ENCODE measurements at places on chromosomes 1 and 21.

GRCh38 chr21:43325968-43326715, 100.8 kb downstream of the SIK1 start:
- DNase-seq = no peak

DNA sequence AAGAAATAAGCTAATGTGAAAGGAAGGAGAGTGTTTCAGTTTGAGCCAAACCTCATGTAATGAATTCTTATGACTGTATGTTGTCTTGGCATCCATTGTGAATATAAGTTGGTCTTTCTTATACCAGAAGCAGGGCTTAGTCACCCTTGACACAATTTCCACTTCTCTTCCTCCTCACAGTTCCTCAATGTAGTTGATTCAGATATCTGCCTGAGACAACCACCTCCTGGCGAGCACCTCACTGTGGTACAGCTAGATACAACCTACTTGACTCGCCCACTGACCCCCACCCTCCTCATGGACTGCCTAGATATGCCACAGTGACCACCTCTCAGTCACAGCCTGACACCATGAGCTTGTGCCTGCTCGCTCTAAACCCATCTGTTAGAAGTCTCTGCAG, 45.6 kb downstream of the KYAT3 start:
- DNase-seq = no peak

DNA sequence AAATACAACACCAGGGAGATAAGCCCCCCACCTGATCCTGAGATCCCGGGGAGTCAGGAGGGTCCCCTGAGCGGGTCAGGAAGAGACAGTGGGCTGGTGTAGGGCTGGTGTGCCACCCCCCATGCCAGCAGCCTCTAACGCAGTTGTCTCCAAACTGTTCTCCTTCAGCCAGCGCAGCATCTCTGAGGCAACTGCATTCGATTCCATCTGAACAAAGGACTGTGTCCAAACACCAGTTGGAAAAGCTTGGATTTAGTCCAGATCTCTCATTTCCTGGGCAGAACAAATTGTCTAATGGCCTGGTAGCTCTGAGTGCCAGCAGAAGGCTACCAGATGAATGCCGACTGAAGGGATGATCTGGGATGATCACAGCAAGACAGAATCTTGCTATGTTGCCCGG, 44.1 kb upstream of the EIF4G3 start:
- DNase-seq = no peak

DNA sequence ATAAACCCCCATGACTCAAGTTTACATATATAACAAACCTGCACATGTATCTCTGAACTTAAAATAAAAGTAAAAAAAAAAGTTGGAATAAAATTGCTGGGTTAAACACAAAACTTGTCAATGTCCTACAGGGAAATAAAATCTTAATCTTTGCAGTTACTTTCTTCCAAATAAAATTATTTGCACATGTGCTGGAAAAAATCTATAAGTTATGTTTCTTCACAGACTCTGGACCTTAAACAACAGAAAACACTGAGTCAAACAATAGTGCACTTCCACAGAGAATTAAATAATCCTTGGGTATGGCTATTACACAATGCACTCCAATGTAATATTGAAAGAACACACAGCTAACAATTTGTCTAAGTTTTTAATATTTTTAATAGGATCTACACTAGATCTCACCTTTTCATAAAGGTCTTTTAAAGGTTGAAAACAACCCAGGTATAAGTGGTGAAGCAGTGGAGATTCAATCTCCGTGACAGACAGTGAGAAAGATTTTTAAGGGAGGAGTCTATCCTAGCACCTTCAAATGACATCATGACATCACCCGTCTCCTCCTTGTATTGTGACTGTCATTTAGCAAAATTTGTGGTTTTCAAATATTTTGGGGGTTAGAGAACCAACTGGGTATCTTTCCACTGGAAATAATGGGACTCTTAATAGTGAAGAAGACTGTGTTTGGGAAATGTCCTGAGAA, 25.2 kb upstream of the FGGY start:
- DNase-seq = no peak

DNA sequence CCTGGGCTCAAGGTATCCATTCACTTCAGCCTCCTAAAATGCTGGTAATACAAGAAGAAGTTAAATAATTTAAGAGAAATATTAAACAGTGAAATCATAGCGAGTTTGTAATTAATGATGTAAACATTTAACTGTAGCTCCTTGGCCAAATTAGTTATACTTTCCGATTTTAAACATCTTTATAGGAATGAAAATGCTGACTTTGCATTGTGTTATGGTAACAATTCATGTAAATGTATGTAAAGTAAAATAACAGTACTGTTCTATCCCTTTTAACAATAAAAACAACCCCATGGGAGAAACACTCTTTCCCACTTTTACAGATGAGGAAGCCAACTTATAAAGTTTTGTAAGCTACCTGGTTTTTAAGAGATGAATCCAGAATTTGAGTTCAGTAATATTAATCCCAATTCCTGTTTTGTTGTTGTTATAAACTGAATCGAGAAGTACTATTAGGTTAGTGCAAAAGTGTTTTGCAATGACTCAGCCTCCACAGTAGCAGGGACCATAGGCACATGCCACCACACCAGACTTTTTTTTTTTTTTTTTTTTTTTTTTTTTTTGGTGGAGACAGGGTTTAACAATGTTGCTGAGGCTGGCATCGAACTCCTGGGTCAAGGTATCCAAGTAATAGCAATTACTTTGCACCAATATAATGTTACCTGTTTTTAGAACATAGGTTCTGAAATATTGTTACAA, 1360.4 kb downstream of the BRINP3 start:
- DNase-seq = no peak

GRCh38 chr1:241557031-241557430, 24.9 kb downstream of the KMO start:
- DNase-seq = no peak

- no peak for DNase-seq
Observed at GRCh38 chr1:187617776-187618175, 789.0 kb downstream of the PLA2G4A start.

DNA sequence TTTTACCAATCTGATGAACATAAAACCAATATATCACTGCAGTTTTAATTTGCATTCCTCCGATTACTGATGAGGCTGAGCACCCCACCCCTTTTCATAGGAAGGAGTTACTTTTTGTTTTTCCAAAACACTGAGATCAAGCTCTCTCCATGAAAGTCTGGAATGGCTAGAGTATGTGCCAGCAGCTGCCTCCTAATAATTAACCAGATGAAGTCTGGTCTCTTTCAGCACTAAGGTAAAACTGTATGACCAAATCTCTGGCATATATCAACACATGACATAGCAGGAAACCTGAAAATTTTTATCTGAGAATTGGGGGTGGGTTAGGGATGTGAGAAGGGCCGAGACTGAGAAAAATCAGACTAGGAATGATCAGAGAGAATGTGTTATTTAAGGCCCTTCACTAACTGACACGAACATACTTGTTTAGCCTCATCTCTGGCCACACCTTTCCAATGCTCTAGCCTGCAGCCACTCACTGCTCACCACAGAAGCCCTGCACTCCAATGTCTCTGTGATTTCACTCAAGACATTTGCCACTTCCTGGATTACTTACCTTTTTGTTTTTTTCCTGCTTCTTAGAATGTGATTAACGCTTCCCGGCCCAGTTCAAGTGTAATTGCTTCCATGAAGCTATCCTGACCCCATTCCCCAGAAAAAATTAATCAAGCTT, 34.7 kb downstream of the WASF2 start:
- no peak for DNase-seq

GRCh38 chr21:41766883-41767605, at the start of gene RIPK4:
RIPK4 (minus strand) TSS chr21:41767052; CDS start chr21:41767041, 11 bp downstream.
- DNase-seq = peak; percentile 70

- no peak for DNase-seq
Observed at GRCh38 chr1:234372011-234372757, 1.1 kb upstream of the COA6 start.

- no peak for DNase-seq
Observed at GRCh38 chr1:239858529-239858928, 233.2 kb upstream of the FMN2 start.

DNA sequence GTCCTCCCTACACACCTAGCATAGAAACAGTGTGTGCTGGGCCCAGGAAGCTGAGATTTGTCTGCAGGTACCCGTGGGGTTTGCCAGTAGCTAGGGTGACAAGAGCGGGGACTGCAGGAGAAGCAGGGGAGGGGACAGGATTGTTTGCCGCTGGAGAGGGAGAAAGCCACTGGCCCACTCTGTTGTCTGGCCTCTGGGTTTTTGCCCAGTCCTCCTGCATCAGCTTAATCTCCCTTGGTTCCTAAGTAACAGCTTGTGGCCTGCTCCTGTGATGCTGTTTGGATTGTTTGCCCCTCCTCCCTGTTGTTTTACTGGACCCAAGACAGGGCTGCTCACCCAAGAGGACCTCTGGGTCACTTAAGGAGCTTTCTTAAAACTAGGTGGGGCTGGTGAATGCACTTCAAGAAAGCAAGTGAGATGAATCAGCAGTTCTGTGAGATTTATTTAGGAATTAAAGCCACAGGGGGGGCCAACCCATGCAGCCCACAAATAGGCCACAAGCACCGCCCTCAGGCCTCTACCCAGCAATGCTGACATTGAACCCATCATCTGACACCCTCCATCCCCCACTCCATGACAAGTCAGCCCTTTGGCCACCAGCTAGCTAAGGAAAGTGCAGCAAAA, 142.8 kb downstream of the ZZZ3 start:
- no peak for DNase-seq

GRCh38 chr1:116377541-116378529, 4.8 kb downstream of the ATP1A1 start:
- no peak for DNase-seq

- no peak for DNase-seq
Observed at GRCh38 chr1:11999236-11999635, 19.0 kb downstream of the MFN2 start.

DNA sequence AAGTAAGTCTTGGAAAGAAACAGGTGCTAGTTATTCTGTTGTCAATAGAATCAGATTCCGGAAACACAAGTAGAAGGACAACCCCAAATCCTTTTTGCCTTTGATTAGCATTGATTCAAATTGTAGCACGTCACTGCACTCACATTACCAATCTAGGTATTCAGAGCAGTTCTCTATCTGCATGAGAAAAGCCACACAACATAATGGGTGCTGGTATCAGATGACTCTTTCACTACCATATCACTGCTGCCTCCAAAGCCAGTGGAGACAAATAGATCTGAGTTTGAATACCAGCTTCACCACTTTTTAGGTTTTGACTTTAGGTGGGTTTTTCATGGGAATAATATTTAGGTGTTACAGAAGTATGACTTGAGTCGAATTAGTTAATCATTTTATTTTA, 38.9 kb downstream of the RTCA start:
- no peak for DNase-seq

GRCh38 chr1:229991724-229992333, 75.2 kb upstream of the GALNT2 start:
- no peak for DNase-seq

DNA sequence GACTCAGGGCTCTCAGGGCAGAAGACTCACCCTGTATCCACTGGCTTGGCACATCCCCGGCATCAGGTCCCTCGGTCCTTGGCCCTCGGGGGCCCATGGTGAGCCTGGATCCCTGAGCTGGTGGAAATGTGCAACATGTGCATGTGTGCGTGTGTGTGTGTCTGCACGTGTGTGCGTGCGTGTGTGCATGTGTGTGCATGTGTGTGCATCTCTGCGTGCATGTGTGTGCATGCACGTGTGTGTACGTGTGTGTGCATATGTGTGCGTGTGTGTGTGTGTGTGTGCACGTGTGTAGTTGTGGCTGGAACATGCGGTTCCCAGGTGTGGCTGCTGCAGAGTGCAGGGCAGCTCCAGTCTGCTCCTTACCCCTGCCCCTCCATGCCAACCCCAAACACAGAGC, 51.3 kb downstream of the UMODL1 start:
- no peak for DNase-seq

- DNase-seq = no peak
Observed at GRCh38 chr1:220184506-220184905, 87.7 kb downstream of the RAB3GAP2 start.

DNA sequence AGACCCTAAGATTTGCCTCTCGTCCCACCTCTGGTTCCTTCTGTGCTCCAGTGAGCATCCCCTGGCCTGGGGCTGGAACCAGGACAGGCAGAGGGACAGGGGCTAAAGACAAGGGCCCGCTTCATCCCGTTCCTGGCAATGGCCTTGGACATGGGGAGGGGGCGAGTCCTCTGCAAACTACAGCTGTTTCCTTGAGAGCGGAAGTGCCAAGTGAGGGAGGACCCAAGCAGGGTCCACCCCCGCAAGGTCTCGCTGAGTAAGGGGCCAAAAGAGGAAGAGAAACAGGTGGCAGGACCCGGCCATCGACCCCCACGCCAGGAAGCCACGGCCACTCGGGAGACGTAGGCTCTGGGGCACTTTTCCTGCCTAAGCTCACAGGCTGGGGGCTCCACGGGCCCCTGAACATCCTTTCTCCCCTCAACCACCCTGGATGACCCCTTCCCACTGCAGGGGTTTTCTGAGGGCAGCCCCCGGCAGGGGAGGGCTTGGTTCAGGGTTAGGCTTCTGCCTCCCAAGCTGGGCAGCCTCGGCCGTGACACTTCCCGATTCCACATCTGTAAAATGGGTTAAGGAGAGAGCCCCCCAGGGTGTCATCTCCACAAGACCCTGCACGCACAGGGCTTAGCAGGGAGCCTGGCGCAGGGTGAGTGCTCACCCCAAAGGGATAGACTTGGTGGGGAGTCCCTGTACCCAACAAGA, 17.9 kb upstream of the PLEKHG5 start:
- no peak for DNase-seq

DNA sequence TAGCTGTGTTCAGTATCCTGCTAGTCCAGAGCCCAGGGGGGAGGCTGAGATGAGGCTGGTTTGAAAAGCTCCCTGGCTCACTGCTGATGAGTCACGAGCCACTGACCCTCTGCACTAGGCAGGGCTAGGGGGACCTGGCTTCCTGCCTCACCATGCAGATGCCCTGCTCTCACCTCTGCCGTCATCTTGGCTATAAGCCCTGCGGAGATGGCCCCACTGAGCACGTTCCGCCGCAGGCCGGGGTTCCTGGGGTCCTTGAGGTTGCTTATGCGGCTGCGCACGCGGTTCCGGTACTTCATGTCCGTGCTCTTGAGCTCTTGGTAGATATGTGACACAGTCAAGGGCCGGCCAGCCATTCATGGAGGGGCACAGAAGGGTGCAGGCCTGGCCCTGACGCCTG, 24.1 kb upstream of the ZNF436 start:
- DNase-seq = no peak

- no peak for DNase-seq
Observed at GRCh38 chr1:2594641-2595131, 8.1 kb downstream of the PRXL2B start.

- DNase-seq = no peak
Observed at GRCh38 chr1:181160998-181161870, 72.7 kb downstream of the IER5 start.

Data from NCI-H1048 (cell line).